Osteoblast (primary cell): ENCODE measurements at places on chromosomes 7 and 10. TPM values are rescaled to one million over a fixed set of nuclear protein-coding genes. Genes with fewer than 3 reads are reported as not detected.

Gene ARHGAP12
- total RNA-seq = 68.4 and 76.0 TPM in 2 replicates

DNA sequence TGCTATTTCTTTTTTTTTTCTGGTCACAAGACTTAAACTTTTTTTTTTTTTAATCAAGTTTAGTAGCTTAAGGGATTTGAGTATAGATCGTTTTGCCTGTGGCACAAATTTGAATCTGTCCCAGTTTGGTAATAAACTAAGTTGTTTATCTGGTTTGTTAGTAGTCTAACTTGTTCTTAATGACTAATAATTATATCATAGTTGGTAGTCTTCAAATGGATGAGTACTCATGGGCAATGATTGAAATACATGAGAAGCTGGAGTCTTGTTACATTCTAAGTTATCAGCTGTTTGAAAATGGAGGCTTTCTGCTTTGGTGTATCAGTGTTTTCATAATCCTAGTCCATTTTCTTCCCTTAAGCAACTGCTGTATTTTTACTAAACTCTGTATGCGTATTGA is 12.3 kb downstream of the BTAF1 start:
- H3K4me3 ChIP-seq = no peak overlapping the region
- no peaks in the 10 kb centered on the region for H3K27me3 ChIP-seq
- H3K4me1 ChIP-seq = no peaks in the 10 kb centered on the region

DNA sequence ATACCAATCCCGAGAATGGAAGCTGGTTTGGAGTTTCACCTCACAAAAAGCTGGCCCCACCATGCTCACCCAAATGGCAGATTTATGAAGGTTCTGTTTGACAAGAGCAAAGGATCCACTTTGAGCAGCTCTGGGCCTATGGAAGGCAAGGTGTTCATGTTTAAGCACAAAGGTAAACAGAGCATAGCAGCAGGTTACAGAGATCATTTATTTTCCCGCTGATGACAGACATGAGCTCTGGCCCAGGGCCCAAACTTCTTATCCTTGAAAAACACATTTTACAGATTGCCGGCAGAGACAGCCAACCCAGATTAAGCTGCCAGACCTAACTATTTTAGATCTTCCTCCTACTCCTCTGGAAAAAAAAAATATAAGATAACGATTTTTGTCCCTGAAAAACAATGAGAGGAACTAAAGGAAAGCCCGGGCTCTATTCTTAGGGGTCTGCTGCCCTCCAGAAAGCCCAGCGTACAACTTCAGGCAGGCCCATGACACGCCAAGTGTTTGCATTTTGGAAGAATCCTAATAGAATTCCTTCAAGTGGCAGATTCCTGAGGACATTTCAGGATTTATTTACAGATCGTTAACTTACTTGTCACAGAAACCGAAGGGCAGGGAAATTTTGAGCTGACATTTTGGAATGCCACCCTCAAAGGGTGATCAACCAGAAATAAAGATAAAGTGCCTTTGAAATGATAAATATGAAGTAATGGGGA is 40.0 kb downstream of the SYPL1 start:
- H3K4me1 ChIP-seq = peaks cover 4% of the 10 kb centered on the region
- no peak overlapping the region for H3K27ac ChIP-seq
- no peaks in the 10 kb centered on the region for H3K36me3 ChIP-seq
- no peak for DNase-seq
- H3K4me3 ChIP-seq = no peak overlapping the region

DNA sequence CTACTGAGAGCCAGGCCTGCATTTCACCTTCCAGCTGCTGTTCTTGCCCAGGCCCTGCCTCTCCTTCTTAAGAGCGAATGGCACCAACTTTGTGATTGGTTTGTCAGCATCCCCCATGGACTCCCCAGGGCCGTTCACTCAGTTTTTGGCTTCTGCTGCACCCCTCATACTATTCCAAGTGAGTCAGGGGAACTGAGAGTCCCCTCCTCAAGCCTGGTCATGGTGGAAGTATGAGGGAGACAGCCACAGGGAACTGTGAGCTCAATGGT is 62.4 kb upstream of the ANTXRL start:
- no peaks in the 10 kb centered on the region for H3K4me1 ChIP-seq
- DNase-seq = no peak
- no peak overlapping the region for H3K4me3 ChIP-seq
- H3K27me3 ChIP-seq = no peaks in the 10 kb centered on the region
- H3K27ac ChIP-seq = no peak overlapping the region
- no peaks in the 10 kb centered on the region for H3K36me3 ChIP-seq

GRCh38 chr10:62459072-62459471 is 84.9 kb downstream of the ZNF365 start:
- no peak overlapping the region for H3K4me3 ChIP-seq
- peak; percentile 38 for DNase-seq
- no peak overlapping the region for H3K27ac ChIP-seq
- no peaks in the 10 kb centered on the region for H3K27me3 ChIP-seq
- H3K4me1 ChIP-seq = peaks cover 12% of the 10 kb centered on the region

- H3K36me3 ChIP-seq = no peaks in the 10 kb centered on the region
- no peaks in the 10 kb centered on the region for H3K27me3 ChIP-seq
- DNase-seq = no peak
- no peak overlapping the region for H3K4me3 ChIP-seq
Observed at GRCh38 chr7:37248396-37248861, 200.2 kb downstream of the ELMO1 start.

- H3K36me3 ChIP-seq = no peaks in the 10 kb centered on the region
- H3K27ac ChIP-seq = no peak overlapping the region
- H3K27me3 ChIP-seq = no peaks in the 10 kb centered on the region
- H3K4me3 ChIP-seq = no peak overlapping the region
- H3K4me1 ChIP-seq = no peaks in the 10 kb centered on the region
Observed at GRCh38 chr7:45509222-45509621, 64.9 kb upstream of the ADCY1 start.

- H3K27me3 ChIP-seq = no peaks in the 10 kb centered on the region
- H3K27ac ChIP-seq = no peak overlapping the region
- H3K4me3 ChIP-seq = no peak overlapping the region
- H3K36me3 ChIP-seq = peaks cover 4% of the 10 kb centered on the region
Observed at GRCh38 chr10:100502926-100503494, 16.7 kb downstream of the SEC31B start.
